Activated gamma-delta T cell (primary cell): ENCODE measurements at places on chromosomes 11 and 22.

DNA sequence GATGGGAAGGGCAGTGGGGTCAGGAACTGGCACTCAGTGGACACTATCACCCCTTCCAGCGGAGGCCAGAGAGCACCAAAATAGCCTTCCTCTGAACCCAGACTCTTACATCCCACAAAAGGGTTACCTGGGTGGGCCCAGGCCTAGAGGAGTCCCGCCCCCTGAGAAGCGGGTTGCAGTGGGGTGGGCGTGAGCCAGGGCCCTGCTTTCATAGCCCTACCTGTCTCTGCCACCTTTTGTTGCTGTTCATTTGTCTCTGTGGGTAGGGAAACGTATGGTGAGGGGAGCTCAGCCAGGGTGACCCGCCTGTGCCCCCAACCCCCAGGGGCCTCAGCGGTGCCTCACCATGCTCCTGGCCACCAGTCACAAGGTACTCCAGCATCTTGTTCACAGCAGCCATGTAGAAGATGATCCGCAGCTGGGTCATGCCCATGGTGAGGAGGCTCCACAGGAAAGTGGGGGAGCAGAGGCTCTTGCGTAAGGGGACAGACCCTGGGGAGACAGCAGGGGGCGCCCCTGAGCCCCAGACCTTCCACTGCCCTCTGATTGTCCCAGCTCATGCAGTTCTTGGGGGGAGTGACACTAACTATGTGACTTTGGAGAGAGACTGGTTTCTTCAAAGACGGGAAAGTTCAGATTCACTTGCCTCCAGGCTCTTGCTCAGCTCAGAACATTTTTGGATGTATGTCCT is 24.0 kb downstream of the SLC43A1 start:
- DNase-seq, result no peak

DNA sequence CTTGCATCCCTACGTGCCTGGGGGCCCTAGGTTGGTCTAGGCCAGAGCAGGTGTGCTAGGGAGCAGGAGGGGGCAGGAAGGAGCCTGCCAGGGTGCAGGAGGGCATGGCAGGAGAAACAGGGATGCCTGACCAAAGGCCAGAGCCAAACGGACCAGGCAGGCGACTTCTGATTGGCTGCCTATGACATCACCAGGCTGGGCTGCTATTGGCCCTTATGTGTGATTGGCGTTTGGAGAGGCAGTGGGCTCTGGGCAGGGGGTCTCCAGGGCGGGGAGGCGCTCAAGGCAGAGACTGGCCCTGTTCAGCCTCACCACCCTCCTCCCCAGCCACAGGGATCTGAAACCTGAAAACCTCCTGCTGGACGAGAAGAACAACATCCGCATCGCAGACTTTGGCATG is 44.4 kb downstream of the MOB2 start:
- DNase-seq, result no peak

GRCh38 chr11:86070142-86071056 is 1.5 kb upstream of the PICALM start:
- DNase-seq, result no peak

GRCh38 chr11:16880184-16880801 is 133.9 kb downstream of the PLEKHA7 start:
- no peak for DNase-seq

DNA sequence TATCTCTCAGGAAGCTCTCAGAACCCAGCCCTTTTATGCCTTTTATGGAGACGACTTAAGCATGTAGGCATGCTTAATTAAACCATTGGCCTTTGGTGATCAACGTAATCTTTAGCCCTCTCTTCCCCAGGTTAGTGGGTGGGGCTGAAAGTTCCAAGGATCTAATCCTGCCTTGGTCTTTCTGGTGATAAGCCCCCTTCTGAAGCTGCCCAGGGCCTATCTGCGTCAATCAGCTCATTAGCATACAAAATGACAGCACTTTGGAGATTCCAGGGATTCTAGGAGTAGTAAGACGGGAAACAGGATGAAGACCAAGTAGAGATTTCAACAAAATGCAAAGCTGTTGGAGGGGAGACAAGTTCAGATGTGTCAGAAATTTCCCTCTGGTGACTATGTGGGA is 3.1 kb downstream of the FAM118A start:
- no peak for DNase-seq

DNA sequence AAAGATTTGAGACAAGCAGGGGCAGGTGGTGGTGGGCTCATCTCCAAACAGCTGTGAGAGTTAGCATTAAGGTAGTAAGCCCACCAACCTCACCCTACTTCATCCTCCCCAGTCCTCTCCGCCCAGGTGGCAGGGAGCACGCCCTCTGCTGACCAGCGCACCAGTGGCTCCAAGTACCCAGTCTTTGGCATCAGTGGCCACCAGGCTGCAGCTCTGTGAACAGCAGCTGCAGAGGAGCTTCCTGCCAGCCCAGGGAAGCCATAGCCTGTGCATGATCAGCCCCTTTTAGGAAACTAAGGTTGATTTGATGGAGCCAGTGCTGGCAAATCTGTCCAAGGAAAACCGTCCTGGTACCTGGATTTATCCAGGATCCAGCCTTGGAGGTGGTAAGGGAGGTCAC is 21.7 kb downstream of the CAVIN3 start:
- DNase-seq, result no peak

DNA sequence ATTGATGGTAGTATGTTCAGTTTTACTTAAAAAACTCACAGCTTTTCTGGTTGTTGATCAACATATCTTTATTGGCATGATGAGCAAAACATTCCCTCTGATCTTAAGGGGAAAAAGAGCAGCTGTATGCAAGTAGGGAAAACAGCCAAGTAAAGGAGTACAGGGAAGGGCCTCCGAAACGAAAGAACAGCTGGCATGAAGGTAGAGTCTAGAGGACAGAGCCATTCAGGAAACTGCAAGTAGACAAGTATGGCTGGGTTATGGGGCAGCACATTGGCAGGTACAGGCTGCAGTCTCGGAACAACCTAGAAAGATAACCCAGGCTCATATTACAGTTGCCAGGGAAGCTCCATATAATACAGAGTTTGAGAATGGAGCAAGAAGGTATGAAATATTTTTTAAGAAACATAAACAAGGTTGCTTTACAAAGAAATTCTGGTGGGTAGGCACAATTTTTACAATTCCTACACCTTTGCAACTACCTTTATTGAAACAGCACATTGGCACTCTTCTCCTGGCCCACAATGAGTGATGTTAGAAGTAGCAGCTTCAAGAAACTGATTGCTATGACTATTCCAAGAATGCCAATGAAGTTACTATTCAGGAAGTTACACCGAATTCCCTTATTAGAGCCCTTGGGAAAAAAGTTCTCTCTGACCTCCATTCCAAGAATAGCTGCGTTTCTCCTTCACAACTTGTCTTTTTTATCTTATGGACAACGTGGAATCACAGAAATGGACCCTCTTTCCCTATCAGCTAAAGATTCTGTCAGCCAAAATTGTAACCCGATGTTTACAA is 45.2 kb downstream of the LGR4 start:
- no peak for DNase-seq

GRCh38 chr11:128547946-128548648 is 39.3 kb downstream of the ETS1 start:
- DNase-seq, result no peak

DNA sequence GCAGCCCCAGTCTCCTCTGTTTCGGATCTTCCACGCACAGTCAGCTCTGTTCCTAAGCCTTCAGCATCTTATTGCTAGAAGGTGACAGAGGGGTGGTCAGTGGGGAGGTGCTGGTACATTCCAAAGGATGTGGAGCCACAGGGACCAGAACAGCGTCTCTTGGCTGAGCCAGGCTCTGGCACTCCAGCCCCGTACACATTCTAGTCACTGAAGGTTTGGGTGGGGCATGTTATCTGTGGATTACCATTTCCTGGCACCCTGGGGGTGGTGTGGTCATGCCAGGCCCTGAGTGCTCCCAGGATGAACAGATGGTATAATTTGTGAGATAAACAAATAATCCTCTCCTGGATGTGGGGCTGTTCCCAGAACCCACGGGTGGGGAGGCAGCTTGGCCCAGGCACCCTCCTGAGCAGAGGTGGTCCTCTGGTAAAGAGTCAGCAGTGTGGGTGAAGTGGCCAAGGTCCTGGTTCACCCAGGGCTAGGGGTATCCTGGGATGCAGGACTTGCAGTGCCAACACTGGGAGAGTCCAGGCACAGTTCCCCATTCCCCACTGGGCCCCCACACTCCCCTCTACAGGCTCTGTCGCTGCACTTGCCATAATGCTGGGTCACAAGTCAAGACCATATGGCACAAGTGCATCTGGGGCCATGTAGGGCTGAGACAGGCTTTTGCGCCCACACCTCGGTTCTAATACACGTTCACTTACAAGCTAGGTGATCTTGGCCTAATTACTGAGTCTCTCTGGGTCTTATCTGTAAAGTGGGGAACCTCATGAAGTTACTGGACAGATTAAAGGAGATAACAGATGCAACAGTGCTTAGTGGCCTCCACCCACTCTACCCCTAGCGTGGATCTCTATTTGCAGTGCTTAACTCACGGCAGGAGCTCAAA is 33.0 kb downstream of the DKK3 start:
- DNase-seq, result no peak

GRCh38 chr11:1038361-1038760 is 1.8 kb upstream of the MUC6 start:
- DNase-seq, result no peak

DNA sequence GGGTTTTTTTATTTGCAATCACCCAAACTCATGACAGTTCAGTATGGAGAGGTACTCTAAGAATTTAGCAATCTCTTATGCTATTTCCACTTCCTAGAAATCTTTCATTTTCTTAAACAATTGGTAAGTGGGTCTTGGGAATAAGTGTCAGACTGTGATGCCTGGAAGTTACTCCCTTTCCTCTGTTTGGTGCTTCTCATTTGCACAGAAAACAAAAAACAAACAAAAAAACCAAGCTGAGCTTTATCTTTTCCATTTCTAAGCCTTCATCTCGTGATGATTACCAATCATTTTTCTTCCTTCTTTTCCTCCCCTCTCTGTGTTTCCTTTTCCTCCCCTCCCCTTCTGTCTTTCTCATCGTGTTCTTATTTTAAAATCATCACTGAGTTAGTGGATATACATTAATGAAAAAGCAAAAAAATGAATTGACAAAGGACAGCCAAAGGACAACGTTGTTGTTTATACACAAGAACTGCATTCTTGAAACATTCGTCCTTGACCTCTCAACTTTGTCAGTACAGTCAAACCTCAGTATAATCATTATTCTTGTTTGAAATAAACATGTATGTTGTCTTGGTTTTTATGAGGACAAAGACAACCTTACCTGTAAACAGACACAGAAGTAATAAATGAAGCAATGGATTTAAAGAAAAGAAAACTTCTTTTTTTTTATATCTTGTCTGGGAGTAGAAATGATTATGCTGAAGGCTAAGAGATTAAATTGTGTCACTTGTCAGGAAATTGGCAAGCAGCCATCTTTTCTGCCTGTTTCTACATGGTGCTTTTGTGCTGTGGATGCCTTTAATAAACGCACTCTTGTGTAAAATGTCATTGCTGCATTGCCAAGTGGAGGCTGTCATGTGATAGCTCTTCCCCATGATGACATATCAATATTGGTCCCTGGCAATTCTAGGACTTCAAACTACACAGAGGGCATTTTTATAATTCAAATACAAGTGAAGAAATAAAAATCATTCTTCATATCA is 803.2 kb upstream of the CCDC90B start:
- DNase-seq, result no peak

GRCh38 chr11:128394431-128395089 is 192.8 kb downstream of the ETS1 start:
- no peak for DNase-seq

DNA sequence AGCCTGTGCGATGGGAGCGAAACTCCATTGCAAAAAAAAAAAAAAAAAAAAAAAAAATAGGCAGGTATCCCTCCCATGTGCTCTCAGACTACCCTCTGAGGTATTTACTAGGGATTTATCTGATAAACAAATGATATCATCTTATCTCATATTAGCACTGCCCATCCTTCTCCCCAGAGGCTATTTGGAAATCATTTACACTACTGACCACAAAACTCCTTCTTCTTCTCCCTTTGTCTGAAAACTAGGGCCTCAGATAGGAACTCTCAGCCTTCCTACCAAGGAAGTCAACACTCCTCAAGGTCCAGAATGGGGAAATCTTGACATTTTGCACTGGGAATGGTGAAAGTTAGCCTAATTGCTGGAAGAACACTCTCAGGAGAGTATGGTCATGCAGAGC is 46.4 kb downstream of the LARGE2 start:
- DNase-seq, result no peak

DNA sequence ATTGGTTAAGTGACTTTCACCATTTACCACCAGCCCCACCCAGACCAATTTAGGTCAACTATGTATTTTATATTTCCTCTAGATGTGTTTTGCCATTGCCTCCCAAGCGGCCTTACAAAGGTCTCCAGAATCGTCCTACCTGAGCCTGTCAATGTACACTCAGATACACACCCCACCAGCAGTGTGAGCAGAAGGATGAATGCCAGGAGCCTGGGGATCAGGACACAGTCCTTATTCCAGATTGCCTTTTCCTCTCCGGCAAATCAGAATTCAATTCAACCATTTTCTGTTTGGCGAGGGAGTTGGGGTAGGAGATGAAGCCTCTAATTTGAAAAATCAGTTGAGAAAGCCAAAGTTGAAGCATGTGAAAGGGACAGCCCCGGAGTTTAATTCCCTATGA is 35.4 kb upstream of the CRTAM start:
- DNase-seq, result no peak

- no peak for DNase-seq
Measured at GRCh38 chr11:87128372-87128771, 90.6 kb downstream of the TMEM135 start.

GRCh38 chr11:36306888-36307287 is 10.8 kb downstream of the PRR5L start:
- no peak for DNase-seq

DNA sequence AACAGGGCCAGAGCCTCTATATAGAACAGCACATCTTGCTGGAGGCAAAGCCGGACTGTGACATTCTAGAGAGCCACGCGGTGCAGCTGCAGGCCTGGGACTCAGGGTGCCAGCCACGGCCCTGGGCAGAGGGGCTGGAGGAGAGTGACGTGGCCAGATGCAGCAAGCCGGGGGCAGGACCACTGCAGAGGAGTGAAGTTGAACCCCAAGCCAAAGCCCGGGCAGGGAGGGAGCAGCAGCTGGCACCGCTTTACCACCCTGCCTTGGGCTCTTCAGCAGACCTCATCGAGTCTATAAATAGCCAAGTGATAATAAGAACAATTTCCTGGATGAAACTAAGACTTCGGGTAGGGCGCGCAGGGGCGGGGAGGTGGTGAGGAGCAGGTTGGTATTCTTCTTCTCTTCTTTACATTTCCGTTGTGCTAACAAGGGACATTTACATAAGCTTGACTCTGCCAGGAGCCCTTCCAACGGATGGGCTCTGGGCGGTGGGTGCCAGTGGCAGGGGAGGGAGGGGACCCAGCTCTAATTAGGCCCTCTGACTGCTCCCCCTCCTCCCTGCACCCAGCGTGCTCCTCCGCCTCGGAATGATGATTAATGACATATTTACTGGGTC is 110.2 kb downstream of the ST3GAL4 start:
- no peak for DNase-seq
